ENCODE measurements at places on chromosomes 6 and 20.
A peak's percentile ranks its signal among the peaks of the same experiment; 100 is the strongest.

DNA sequence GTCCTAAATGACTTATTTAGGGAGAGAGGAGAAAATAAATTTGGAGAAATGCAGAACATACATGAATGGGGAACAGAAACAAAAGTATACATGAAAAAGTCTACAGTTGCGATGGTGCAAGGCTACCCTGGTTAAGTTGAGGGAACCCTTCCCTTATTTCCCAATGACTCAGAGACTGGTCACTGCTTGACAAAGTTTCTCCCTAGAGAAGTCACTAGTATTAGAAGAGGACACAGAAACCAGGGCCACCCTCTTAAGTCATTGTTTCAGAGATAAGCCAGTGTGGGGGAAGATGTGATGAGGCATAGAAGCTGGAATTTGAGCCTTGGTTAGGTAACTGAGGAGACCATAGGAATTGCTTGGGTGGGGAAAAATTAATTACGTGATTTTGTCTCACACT is 24.4 kb upstream of the EDN1 start:
- no peak for DNase-seq

DNA sequence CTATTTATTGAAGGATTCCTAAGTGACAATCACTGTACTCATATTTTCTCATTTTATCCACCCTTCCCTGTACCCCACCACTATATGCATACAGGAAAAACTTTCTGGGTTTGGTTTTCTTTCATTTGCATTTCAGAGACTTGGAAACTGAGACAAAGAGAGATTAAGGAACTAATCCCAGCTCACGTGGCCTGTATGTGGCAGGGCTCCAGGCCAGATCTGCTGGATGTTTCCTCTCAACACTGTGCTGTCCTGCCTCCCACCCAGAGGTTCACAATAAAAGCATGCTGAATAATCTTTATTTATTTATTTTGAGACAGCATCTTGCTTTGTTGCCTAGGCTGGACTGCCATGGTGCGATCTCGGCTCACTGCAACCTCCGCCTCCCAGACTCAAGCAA is 50.2 kb downstream of the CEP162 start:
- no peak for DNase-seq

DNA sequence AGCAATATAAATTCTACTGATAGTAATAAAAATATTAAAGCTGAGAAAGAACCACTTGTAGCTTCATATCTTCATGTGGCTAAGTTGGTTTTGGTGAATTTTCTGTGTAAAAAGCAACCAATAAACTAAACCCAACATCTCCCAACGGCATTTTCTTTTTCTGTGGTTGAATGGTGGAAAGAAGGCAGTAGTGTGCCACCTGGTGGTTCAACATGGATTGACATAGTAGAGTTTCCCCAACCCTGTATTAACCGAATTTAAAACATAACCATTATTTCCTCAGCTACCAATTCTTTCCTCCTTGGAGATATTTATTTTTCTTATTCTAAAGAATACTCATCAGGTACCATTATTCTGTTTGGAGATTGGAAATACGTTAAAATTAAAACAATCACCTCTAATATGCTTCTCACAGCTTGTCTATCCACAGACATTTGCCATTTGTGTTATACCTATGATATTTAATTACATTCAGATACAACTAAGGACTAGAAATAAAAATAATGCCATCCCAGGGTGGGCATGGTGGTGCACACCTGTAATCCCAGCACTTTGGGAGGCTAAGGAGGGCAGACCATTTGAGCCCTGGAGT is 117.1 kb upstream of the EEF1E1 start:
- no peak for DNase-seq

DNA sequence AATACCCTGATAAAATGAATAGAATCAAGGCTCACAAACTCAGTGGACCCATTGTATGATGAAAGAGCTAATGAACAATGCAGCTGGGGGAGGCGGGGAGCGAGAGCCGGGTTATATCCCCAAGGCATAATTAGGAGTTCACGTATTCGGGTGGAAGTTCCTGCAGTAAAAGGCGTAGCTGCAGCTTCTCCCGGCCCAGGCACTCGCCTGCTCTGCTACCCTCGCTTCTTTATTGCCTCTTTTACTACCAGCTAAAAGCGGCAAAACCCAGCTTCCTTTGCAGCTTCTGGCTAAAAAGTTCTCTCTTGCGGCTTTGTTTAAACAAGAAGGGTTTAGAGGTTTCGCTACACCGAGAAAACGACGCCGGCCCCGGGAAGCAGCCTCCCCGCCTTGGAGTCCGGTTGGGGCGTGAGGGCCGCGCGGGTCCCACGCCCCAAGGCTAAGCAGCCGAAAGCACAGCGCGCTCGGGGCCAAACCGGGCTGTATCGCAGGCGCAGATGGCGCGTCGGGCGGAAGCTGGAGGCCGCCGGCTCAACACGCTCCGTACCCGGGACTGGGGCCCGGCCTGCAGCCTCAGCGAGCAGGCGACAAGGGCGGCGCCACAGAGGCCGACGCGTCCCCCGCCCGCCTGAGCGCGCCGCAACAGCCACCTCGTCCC is 1.6 kb downstream of the ZBTB2 start:
- no peak for DNase-seq

- no peak for DNase-seq
Measured at GRCh38 chr6:67653561-67653960, 981.5 kb upstream of the ADGRB3 start.

DNA sequence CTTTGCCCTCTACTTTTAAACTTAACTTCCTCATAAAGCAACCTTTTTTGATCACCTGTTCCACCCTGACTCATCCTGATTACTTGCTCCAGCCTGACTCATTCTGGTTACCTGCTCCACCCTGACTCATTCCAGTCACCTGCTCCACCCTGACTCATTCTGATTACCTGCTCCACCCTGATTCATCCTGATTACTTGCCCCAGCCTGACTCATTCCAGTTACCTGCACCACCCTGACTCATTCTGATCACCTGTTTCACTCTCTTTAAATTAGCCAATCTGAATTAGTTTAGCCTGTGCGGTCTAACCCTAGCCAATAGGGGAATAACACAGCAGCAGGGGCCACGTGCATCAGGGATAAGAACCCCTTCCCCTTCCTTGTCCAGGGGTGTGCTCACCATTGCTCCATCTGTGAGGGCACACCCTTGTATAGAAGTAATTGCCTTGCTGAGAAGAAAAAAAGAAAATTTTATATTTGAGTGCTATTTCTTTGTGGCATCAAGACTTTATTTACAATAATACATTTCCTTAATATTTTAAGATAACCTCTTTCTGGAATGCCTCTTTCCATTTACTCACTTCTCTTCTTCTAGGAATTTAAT is 17.9 kb downstream of the HLA-G start:
- peak; percentile 84 for DNase-seq

DNA sequence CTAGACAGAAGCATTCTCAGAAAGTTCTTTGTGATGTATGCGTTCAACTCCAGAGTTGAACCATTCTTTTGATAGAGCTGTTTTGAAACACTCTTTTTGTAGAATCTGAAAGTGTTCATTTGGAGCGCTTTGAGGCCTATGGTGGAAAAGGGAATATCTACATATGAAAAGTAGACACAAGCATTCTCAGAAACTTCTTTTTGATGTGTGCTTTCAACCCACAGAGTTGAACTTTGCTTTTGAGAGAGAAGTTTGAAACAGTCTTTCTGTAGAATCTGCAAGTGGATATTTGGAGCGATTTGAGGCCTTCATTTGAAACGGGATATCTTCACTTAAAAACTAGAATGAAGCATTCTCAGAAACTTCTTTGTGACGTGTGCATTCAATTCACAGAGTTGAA is 582.6 kb upstream of the ZNF337 start:
- DNase-seq, result no peak

- no peak for DNase-seq
Measured at GRCh38 chr6:55281215-55281614, 46.1 kb upstream of the GFRAL start.

GRCh38 chr6:149483334-149483725 is 1.5 kb downstream of the ZC3H12D start:
- DNase-seq, result no peak

DNA sequence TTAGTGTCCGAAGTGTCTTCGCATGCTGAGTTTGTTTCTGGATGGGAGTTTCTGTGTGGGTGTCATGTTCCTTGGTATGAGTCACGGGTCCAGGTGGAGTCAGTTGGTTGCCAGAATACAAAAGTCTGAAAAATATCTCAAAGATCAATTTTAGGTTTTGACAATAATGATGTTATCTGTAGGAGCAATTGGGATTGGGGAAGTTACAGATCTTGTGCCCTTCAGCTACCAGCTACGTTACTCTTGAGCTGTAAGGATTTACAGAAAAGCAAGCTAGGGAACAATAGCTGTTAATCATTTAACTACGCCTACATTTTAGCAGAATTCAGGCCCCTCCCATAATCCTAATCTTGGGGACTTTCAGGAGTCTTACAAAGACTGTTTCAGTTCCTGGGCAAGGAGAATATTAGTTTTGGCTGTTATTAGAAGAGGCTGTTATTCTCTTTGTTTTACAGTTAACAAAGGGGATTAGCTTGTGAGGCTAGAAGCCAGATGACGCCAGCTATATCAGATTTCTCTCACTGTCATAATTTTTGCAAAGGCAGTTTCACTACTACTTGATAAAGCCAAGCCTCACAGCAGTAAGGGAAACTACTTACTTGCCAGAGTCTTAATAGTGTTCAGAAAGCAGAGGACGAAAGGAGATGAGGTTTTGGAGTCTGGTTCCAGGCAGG is 15.4 kb upstream of the SLC22A16 start:
- no peak for DNase-seq

DNA sequence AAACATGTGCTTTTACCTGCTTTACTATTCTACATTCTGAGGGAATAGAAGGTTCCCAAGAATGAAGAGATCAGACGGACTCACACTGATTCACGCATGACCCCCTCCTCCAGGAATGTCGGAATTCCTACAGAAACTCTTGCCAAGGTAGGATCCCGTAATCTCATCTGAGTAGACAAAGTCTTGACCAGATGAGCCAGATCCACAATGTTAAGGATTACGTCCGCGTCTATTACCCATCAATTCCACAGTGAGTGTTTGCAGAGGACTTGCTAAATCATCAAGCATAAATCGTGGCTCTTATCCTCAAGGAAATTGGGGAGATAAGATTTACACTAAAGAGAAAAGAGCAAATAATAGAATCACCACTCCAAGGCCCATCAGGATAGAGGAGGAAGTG is 245.9 kb upstream of the FOXQ1 start:
- DNase-seq, result no peak

DNA sequence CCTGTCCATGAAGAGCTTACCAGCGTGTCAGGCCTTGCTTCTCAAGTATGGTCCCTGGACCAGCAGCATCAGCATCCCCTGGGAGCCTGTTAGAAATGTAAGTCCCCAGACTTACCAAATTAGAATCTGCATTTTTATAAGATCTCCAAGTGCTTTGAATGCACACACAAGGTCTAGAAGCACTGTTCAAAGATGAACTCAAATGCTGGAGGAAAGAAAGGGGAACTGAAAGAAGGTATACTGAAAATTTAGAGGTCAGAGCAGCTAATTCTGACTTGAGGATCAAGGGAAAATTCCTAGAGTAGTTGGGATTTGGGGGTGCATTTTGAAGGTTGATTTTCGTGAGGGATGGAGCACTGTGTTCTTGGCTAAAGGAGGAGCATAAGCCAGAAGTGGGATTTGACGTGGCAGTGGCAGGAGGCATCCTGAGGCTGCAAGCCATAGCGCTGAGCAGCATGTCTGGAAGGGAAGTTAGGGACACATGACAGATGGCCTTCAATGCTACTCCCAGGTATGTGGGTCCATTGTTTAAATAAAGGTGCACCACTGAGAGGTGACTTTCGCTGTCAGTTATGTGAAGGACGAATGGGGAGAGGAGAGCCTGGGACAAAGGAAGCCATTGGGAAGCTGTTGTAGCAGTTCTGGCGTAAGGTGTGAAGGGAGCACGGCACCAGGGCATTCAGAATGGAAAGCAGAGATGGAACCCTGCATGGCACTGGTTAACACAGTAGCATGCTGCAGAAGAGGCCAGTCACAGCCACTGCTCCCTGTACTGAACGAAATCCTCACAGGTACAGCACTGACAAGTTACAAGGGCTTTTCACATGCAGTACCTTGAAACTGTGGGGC is 36.2 kb downstream of the ARMC2 start:
- DNase-seq, result no peak

- no peak for DNase-seq
Measured at GRCh38 chr6:14440940-14441781, 323.6 kb downstream of the CD83 start.

DNA sequence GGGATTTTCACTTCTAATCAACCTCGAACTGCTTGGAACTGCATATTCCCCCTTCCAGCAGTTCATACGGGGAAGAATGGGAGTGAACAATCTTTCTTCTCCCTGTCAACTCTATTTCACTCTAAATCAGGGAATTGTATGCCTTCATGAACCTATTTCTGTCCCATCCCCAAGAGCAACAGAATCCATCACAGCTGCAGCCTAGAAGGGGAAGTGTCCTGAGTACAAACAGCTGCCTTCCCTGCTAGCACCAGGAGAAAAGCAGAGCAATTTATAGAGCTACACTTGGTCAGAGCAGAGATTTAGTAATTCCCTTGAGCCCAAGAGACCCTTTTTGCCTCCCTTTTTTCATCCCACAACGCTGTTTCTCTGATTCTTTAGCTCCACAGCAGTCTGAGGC is 208.4 kb downstream of the ADGRG6 start:
- DNase-seq, result no peak

DNA sequence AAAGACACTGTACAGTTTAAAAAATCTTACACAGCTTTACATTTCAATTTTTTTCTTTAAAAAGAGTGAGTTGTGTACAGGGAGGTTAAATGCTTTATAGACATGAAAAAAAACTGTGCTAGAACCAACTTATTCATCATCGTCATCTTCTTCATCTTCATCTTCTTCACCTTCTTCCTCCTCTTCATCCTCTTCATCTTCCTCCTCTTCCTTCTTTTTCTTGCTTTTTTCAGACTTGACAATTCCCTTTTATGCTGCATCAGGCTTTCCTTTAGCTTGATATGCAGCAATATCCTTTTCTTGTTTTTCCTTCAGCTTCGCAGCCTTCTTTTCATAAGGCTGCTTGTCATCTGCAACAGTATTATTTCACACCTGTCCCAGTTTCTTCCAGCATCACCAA is 34.3 kb upstream of the TMEM30A start:
- no peak for DNase-seq

DNA sequence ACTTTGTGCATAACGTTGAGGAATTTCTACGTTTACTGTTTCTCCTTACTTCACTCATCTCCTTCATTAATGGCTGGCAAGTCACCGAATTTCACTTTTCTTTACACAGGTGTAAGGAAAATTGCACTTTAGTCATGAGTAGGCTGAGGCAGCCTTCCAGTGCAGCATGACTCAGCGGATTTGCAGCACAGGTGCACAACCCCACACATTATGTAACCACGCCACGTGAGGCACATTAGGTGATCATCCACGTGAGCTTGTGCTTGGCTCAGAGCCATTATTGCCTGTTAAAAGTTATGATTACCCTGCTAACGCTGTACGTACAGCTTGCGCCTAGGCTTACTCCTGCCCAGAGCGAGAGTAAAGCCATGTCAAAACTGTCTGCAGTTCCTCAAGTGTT is 158.8 kb downstream of the NKAIN2 start:
- DNase-seq, result no peak

DNA sequence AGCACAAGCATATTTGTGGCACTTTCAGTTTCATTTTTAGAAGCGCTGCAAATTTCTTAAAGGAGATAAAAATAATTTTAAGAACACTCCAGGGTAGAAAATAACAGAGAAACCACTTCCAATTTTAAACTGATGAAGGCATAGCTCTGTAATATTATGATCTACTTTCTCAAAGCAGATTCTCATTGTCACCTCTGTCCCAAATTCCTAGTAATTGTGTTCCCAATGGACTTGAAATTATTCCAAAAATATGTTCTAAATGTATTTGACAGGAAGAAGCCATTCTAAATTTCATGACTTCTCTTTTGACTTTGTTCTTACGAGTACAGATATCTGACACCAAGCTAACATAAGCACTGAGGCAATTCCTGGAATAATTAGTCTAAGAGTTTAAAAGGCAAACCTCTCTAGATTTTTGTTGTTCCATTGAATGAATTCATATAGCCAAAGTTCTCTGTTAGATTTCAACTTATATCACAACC is 140.2 kb upstream of the CARMIL1 start:
- DNase-seq, result no peak
